ENCODE measurements at places on chromosomes 4 and X.

DNA sequence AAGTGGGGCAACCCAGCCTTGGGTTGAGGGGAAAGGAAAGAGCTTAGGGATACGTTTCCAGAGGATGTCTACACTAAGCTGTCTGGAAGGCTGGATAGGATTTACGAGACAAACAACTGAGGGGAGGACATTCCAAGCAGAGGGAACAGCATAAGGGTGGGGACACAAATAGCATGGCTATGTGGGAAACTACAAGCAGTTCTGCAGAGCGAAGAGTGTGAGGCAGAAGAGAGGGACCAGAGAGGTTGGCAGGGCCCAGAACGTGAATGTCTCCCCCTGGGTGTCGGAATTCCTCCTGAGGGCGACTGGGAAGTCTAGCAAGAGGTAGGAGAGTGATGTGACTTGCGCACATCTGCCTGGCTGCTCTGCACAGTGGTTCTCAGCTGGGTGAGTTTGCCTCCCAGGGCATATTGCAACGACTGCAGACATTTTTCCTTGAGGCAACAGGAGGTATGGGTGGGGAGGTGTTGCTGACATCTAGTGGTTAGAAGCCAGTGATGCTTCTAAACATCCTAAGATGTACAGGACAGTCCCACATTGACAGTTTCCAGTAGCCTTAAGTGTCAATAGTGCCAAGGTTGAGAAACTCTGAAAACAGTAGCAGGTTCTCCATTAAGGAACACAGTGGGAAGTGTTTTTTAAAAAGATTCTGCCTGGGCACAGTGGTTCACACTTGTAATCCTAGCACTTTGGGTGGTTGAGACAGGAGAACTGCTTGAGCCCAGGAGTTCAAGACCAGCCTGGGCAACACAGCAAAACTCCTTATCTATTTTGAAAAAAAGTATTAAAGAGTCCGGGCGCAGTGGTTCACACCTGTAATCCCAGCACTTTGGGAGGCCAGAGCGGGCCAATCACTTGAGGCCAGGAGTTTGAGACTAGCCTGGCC lies 9.2 kb downstream of the NDUFA1 start:
- peak; percentile 3 for DNase-seq

DNA sequence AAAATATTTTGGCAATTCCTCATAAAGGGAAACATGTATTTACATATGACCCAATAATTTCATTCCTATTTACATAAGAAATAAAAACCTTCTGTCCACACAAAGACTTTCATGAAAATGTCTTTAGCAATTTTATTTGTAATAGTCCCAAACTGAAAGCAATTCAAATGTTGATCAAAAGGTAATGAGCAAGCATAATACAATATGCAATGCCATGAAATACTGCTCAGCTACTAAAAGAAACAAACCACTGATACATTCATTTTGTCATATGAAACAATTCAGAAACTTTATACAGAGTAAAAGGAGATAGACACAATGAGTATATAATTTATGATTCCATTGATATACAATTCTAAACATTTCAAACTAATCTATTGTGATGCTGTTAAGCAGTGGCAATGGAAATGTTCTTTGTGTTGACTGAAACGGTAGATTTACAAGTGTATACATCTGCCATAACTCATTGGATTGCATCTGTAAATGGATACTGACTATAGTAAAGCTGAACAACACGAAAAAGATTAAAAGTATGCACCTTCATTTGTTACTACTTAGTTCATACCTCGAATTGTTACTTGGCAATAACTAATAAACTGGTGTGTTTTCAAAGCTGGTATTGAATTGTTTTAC lies 335.6 kb downstream of the GASK1B start:
- DNase-seq: no peak

DNA sequence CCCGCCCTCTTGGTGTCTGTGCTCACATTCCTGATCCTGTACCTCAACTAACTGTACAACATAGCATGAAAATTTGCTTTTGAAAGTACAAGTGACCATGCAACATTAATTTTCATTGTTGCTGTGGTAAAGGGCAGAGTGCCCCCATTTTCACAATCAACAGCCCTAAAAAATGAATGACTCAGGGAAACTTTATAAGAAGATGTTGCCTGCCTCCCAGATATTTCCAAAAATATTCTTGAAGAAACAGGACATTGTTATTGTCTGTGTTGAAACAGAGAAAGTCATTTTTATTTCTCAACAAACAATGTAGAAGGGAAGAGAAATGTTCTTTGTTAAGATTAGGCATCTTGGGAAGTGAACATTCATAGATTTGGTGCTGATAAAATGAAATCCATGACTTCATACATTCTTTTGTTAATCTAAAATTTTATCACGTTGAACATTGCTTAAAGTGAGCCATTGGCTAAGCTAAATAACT lies 113.9 kb upstream of the ANXA3 start:
- no peak for DNase-seq

DNA sequence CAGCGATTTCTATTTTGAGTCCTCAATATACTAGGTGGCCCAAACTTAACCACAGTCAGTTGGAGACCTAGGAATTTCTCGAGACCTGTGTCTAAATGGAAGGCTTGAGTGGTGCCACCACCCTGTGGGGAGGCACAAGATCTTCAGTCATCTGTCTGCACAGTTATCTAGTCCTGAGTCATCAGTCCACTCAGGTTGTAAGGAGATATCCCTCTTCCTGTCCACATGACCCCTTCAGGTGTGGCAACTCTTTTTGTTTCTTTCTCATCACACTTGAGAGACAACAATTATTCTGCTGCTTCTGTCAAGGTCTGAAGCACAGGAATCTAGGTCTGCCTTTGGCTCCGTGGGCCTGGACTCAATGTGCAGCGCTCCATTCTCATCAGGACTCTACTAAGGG lies 64.4 kb upstream of the IBSP start:
- no peak for DNase-seq

- DNase-seq: no peak
Measured at GRCh38 chr4:102196221-102196620, 149.1 kb downstream of the SLC39A8 start.

DNA sequence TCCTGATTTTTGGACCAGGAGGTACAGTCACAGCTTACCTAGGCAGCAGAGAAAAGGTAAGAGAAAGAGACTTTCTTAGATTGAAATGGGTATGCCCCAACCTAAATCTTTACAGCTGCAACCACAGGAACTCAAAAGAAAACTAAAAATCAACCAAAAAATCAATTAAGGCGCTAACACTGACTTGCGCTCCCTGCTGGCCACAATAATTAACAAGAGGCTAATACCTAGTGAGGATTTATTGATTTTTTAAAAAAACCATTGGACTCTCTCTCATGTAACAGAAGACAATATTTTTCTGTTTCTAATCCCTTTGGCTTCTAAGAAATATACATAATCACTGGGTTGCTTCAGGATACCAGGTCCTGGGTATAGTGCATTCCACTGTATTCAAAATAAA lies 153.9 kb upstream of the TENM3 start:
- DNase-seq: no peak

Measured in amniotic stem cell (primary cell).